Activated CD4-positive, alpha-beta T cell treated with anti-CD3 and anti-CD28 coated beads, Interleukin-2, Interleukin-6, amounts not matched to agents 100 ng/mL and 50 ng/mL, durations not matched to agents 16 hours and 8 hours (primary cell): ENCODE measurements at places on chromosomes 12 and 14.

DNA sequence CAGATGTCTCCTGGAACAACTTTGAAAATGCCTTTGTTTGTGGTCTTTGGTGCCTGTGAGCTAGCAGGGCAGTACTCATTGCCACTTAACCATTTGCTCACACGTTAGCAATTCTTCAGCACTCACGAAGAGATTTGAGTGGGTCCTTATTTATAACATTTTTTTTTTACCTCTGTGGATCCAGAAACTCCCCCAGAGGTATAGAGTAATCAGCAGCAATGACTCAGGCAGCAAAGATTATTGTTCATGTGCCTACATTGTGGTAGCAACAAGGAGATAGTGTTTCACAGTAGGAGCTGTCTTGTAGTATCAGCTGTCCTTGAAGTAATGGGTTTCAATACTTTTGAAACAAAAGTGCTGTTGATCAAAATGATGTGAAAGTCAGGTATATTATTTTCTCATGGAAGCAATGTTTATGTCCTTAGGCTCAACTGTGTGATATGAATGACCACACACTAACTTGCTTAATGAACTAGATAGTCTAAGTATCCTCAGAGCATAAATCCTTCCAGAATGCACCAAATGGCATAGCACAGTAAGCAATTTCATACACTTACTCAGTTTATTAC is 304.1 kb downstream of the EGLN3 start:
- DNase-seq: no peak

DNA sequence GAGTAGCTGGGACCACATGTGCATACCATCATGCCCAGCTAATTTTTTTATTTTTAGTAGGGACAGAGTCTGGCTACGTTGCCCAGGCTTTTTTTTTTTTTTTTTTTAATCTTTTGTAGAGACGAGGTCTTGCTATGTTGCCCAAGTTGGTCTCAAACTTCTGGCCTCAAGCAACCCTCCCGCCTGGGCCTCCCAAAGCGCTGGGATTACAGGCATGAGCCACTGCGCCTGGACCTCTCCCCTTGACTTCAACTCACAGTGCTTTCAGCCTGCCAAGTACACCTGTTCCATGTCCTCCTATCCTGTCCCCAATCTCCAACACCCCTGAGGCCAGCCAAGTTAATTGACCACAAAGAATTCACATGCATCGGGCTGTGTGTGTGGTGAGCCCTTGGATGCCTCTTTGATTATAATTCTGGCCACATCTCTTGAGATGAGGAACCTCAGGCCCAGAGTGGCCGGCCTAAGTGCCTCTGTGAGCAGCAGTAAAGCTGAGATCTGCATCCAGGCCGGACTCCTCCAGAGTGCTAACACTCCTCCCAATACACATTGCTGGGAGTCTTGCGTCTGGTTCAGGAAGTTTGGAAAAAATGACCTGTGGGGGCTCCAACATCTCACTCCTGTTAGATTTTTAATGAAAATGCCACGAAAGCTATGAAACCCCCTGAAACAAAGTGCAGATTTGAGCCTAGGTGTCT is 6.8 kb downstream of the RAB35 start:
- DNase-seq: no peak

GRCh38 chr14:56004786-56005185 is 113.4 kb upstream of the PELI2 start:
- peak; percentile 61 for DNase-seq

- DNase-seq: peak; percentile 63
Observed at GRCh38 chr14:104746071-104746545, 6.8 kb upstream of the SIVA1 start.

DNA sequence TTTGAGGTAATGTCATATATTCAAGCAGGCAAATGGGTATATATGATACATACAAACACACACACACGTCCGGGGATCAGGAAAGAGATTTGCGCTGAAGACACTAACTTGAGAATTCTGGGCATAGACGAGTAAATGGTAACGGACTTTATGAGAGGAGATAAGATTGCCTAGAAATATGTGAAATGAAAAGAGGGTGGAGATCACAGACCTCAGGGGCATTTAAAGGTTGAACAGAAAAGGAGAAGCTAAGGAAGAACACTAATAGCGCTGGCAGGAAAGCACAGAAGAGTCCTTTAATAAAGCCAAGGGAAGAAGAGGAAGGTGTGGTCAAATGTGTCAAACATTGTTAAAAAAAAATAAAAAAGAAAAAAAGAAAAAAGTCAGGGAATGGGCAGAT is 13.1 kb downstream of the CRY1 start:
- DNase-seq: no peak

DNA sequence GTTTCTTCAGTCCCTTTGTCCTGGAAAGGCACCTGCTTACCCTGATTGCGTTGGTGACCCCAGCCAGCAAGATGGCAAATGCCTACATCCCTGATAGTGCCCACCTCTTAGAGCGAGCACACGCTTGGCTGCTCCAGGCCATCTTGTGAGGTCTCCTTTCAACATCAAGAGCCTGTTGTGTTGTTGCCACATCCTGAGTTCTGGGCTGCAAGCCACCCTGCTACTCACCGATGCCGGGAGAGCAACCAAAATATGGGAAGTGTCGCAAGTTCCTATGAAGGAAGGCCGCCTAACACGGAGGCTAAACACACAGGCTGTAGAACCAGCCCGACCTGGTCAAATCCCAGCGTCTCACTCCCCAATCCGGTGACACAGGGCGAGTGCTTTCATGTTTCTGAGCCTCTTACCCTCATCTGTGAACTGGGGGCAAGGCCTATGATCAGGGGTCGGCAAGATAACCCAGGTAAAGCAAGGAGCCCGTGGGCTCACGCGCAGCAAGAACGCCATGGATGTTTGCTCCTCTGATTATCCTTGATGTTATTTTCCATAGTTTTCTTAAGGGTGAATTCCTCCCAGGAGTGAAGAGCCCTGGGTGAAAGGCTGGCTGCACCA is 98.4 kb downstream of the LGMN start:
- DNase-seq: no peak

DNA sequence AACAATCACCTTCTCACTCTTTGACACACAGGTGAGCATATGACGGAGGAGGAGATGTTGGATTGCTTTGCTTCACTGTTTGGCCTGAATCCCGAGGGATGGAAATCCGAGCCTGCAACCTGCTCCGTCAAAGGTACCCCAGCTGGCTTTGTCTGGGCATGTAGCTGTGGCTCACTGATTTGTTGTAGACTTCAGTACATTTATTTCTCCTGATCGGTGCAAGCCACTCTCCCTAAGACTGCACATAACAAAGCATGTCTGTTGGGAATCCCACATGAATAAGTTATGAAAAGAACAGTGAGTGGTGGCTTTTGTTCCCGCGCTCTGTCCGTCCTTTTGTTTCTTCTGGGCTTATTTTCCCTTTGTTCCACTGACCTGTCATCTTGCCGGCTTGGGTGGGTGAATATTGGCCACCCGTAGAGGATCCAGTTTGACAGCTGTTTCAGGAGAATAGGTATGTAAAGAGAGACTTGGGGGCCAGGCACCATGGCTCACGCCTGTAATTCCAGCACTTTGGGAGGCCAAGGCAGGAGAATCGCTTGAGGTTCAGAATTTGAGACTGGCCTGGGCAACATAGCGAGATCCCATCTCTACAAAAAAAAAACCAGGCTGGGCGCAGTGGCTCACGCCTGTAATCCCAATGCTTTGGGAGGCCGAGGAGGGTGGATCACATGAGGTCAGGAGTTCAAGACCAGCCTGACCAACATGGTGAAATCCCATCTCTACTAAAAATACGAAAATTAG is 20.0 kb upstream of the BCL7A start:
- no peak for DNase-seq

- DNase-seq: no peak
Observed at GRCh38 chr14:71648725-71649124, 283.5 kb upstream of the RGS6 start.

- DNase-seq: no peak
Observed at GRCh38 chr14:51504669-51505068, 147.0 kb upstream of the FRMD6 start.

- DNase-seq: no peak
Observed at GRCh38 chr14:30868736-30869135, 5.6 kb upstream of the COCH start.
